ENCODE measurements at places on chromosomes 7 and 10.

GRCh38 chr7:156618780-156619367, 21.7 kb upstream of the RNF32 start:
- DNase-seq = no peak

GRCh38 chr7:82616059-82616728, 172.6 kb upstream of the CACNA2D1 start:
- no peak for DNase-seq

DNA sequence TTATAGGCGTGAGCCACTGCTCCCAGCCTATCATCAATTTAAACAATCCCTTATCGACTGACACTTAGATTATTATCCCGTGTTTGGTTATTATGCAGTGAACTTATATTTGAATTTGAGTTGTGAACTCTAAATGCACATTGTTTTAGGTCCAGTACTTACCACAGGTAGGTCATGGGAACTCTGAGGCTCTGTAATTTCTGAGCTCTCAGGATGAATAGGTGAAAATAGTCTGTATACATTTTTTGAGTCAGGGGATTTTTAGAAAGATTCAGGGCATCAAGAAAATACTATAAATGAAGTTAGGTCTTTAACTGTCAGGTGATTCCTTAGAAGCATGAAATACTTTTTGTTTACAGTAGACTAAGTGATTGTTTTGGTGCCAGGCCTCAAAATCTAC, 8.8 kb downstream of the CCDC136 start:
- no peak for DNase-seq

GRCh38 chr10:15325243-15325943, 45.7 kb downstream of the FAM171A1 start:
- no peak for DNase-seq

DNA sequence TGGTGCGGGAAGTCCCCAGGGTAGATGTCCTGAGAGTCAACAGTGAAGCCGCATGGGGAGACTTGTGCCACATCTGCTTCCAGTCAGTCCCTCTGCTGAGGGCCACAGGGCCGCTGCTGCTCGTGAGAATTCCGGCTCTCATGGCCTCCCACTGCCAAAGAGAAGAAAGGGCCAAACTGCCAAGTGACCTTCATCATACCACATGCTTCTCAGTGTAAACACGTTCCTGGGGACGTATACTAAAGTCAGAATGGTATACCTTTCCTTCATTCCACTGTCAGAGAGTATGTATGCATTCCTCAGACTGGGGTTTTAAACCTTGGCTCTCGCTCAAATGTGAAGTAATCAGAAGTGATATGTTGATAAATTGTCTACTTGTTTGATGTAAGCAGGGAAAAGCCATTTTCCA, 52.8 kb upstream of the SEC61G start:
- DNase-seq = no peak

DNA sequence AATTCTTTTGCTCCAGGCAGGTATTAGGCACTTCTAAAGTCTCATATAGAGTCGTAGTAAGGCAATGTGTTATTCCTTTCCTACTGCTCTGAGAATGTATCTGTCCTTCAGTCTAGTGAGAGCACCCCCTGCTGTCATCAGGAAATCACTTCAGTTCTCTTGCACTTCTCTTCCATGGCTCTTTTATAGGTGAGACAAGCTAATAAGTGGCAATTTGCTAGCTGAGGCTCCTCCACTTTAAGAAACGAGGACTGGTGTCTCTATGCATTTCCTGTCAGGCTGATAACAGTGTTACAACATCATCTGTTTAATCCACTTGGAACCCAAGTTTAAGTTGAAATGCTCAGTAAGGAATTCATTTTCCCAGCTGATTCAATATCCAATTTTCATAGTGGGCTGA, 350.6 kb downstream of the TFEC start:
- DNase-seq = peak; percentile 5

DNA sequence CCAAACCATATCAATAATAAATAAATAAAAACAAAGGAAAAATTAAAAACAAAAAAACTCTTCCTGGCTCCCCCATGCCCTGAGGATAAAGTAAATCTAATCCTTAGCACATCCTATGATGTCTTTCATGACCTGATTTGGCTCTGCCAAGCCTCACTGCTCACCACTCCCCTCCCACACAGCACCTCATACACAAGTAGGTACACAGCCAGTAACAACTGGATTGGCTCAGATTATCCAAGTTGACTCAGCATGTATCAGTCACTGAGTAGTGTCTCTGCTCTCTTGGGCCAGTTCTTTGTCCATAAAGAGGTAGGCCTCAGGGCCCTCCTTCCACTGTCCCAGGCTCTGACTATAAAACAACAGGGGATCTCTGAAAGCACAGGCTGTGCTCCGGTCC, 99.6 kb downstream of the STRA8 start:
- no peak for DNase-seq

GRCh38 chr10:75379212-75379724, 22.3 kb downstream of the ZNF503 start:
- DNase-seq = no peak

DNA sequence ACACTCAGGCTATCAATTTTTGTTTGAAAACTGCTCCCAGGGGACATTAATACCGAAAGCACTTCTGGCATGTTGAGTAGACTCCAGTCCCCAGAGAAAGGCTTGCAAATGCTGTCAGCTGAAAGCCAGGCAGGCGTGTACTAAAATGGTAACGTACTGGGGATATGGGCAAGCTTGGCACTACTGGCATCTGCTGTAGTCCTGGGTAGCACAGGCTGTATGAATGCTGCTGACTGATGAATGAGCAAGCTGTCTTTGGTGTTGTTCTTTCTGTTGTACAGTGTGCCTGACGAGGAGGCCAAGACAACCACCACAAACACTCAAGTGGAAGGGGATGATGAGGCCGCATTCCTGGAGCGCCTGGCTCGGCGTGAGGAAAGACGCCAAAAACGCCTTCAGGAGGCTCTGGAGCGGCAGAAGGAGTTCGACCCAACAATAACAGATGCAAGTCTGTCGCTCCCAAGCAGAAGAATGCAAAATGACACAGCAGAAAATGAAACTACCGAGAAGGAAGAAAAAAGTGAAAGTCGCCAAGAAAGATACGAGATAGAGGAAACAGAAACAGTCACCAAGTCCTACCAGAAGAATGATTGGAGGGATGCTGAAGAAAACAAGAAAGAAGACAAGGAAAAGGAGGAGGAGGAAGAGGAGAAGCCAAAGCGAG, 53.5 kb upstream of the AGBL3 start:
- DNase-seq = no peak

GRCh38 chr7:7479275-7479805, 56.3 kb downstream of the COL28A1 start:
- DNase-seq = no peak

GRCh38 chr10:1147810-1148209, 91.6 kb downstream of the WDR37 start:
- no peak for DNase-seq

- DNase-seq = no peak
Observed at GRCh38 chr7:144834641-144835144, 1.2 kb downstream of the TPK1 start.

DNA sequence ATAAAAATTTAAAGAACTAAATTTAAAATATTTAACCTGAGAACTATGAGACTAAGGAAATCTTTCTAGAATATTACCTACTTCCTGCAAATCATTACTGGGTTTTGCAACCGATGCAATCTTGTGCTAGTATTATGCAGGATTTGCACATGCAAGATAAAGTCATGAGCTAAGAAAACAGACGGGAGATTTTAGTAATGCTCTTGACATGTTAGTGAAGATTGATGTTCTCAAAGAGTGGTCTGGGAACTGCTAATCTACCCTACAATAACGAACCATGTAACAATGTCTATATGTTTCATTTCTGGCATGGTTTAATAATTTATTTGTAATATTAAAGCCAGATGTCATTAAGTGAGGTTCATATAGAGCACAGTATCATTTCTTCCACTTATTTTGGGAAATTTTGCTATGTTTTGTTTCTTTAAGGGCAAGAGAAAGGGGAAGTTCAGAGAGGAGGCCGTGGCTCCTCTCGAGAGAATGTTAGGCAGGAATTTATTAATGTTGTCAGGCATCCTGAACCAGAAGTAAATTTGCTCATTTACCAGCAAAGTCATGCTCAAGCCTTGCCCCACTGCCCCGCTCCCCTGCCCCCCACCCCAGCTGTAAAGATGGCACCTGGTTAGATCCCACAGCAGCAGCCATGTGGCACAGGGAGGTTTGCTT, 22.8 kb downstream of the LRRC17 start:
- no peak for DNase-seq

- DNase-seq = no peak
Observed at GRCh38 chr7:129914536-129915272, 38.1 kb downstream of the UBE2H start.

DNA sequence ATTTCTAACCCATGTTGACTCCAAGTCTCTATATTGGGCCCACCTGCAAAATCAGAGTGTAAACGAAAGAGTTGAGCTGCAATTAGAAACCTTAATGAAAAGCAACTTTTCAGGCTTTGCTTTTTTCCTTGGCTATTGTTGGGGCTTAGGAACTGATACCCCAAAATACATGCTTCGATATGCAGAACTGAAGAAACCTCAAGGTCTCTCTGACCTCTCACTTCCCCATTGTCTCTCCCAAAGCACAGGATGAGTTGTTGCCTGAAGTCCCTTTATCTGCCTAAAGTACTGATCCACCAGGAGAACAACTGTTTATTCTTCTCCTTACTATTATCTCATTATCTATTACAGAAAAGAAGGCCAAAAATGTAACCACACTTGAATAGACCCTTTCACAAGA, 666.0 kb upstream of the LRRTM3 start:
- DNase-seq = no peak

DNA sequence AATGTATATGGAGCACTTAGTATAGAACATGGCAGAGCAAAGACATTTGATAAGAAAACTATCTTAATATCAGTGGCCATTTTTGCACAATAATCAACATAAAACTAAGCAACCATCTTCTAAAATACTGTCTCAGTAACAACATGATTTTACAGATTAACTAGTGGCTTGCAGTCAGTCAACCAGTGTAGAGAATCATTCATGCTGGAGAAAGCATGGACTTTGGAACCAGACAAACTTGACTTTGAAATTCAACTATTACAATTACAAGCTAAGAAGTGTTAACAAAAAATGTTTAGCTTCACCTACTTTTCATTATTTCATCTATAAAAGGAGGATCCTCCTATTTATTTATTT, 27.7 kb downstream of the CUBN start:
- no peak for DNase-seq

DNA sequence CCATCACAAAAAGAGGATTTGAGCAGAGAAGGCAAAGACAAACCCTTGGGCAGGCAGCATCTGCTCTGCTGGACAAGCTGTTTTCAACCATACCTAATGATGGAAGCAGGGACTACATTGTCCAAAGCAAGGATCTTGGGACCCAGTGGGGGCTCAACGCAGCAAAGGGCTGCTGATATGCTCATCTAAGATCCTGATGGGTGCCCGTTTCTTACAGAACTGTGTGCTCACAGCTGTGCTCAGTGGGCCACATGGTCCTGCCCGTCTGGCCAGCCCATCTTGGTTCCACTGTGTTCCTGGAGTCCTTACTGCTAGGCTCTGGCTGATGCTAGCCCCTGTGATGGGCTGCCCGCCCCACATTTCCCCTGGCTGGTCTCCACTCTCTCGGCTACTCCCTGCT, 36.1 kb downstream of the GPRIN2 start:
- DNase-seq = no peak

DNA sequence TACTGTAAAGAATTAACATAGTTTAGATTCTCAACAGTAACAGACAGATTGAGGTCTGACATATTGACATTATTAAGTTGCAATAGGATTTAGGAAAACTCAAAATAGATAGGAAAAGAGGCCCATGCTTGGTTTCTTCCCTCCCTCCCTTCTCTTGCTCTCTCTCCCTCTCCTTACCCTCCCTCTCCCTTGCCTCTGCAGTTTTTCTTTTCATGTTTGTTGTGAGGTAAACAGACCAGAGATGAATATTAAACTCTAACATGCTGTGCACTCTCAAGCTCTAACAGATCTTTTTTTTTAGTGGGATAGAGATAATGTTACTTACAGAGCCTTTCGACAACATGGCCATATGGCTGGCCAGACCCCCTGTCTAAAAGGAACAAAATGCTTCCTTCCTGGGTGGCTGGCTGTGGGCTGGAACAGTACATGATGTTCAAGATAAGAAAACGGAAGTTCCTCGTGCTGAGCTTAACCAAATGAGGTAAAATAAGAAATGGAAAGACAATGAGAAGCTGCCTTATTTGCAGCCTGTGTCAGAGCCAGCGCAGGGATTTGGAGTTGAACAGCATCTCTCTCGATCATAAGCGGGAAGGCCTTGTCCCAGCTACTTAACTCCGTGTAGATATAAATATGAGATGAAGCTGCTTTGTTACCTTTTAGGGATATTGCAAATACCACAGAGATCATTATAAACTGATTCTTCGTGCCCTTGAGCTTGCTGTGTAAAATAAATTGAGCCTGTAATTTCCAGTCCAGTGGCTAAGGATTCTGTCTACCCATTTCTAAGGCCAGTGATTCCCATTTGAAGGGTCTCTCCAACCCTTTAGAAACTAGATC, 391.9 kb upstream of the NPVF start:
- DNase-seq = no peak
